ENCODE measurements at places on chromosomes 2 and 18. TPM values are rescaled to one million over a fixed set of nuclear protein-coding genes. Genes with fewer than 3 reads are reported as not detected.

GRCh38 chr2:239075918-239076758 is 228.3 kb downstream of the TWIST2 start:
- DNase-seq = no peak

GRCh38 chr18:55665506-55665905 is 77.5 kb upstream of the TCF4 start:
- DNase-seq = no peak

Gene LOXHD1
- total RNA-seq = not detected

Gene KIDINS220
- 188 TPM for total RNA-seq

DNA sequence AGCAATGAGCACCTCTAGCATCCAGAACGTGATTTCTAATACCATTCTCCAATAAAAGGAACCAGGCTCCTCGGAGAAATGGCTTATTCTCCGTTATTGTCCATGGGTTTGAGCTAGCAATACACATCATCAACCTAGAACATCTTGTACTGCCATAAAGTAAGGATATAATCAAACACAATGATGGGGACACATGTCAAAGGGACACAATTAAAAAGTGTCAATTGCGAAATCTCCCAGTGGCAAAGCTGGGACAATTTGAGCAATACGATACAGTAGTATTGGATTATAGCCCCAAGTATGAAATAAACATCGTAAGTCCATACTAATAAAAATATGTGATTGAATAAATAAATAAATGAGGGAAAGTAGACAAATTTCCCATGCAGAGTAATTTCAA is 108.4 kb downstream of the CTNNA2 start:
- DNase-seq = no peak

DNA sequence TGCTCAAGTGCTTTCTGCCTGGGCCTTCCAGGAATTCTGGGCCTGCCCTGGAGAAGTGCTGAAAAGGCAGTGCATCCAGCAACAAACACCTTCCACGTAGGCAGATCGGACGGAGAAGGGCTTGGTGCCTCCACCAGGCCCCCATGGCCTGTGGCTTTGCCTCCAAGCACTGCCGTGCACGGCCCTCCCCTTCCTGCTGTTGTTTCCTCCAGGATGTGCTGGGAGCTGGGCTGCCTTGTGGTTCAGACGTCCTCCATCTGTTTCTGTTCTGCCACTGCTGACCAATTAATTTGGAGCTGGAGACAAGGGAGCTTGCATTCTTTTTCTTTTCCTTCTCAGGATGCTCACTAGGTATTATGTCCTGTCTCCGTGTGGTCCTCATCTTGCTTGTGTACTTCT is 197.0 kb downstream of the HRH4 start:
- peak; percentile 48 for DNase-seq

DNA sequence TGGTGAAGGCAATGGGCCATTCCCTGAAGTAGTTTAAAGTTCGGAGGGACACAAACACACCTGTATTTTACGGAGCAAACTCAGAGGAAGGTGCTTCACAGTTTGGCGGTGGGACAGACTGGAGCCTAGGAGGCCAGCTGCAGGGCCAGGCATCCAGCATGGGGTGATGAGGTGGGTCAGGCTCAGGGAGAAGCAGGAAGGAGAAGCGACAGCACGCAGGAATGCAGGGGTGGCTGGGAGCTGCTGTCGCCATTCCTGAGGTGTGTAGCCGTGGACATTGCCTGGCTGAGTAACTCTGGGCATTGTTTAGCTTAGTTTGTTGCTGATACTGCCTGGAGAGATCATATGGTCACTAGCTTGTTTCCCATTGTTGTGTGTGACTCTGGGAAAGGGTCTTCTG is 35.8 kb upstream of the METTL21A start:
- DNase-seq = no peak

All from glutamatergic neuron (in vitro differentiated cells).